ENCODE measurements at places on chromosomes 1 and 21. TPM values are rescaled to one million over a fixed set of nuclear protein-coding genes. Genes with fewer than 3 reads are reported as not detected.

IL19 gene
- total RNA-seq = not detected

GRCh38 chr1:19028546-19029129, 72.2 kb upstream of the IFFO2 start:
- H3K36me3 ChIP-seq = no peaks in the 10 kb centered on the region
- H3K4me3 ChIP-seq = no peak overlapping the region
- no peaks in the 10 kb centered on the region for H3K27me3 ChIP-seq
- H3K4me1 ChIP-seq = no peaks in the 10 kb centered on the region

SPATA1 gene
- total RNA-seq = not detected

GRCh38 chr1:13605159-13605558, 21.5 kb downstream of the PDPN start:
- no peaks in the 10 kb centered on the region for H3K4me1 ChIP-seq
- no peak for DNase-seq
- no peak overlapping the region for H3K4me3 ChIP-seq
- no peak overlapping the region for H3K27ac ChIP-seq

GRCh38 chr1:74246315-74246714, 11.1 kb downstream of the TNNI3K start:
- peaks cover 8% of the 10 kb centered on the region for H3K36me3 ChIP-seq
- H3K27me3 ChIP-seq = no peaks in the 10 kb centered on the region
- DNase-seq = no peak
- H3K4me1 ChIP-seq = no peaks in the 10 kb centered on the region
- H3K4me3 ChIP-seq = no peak overlapping the region
- no peak overlapping the region for H3K27ac ChIP-seq

- H3K27me3 ChIP-seq = peaks cover under 1% of the 10 kb centered on the region
- peak; percentile 86 for DNase-seq
- H3K27ac ChIP-seq = no peak overlapping the region
- no peaks in the 10 kb centered on the region for H3K36me3 ChIP-seq
Measured at GRCh38 chr21:32834916-32835235, 63.3 kb upstream of the PAXBP1 start.

All from esophagus muscularis mucosa (tissue), 4 donors.